Stimulated activated naive CD8-positive, alpha-beta T cell treated with anti-CD3 and anti-CD28 coated beads, Interleukin-15, Interleukin-2, amounts not matched to agents 100 U/mL and 50 U/mL, for 24 hours (primary cell): ENCODE measurements at places on chromosomes 2 and 18.

GRCh38 chr2:144233317-144233716, 286.6 kb downstream of the ZEB2 start:
- no peak for DNase-seq

DNA sequence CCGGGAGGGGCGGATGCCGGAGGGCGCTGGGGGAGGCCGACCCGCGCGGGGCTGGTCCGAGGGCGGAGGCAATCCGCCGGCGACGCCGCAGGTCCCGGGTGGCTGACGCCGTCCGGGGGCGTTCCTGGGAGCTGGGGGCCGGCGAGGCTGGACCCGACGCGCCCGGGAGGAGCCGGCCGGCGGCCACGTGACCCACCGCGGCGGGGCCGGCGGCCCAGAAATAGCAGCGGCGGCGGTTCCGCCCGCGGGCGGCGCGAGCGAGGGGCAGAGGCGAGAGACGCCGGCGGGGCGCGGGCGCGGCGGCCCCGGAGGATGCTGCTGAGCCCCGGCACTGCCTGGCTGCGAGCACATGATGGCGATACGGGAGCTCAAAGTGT, at the start of gene RAB31:
Gene RAB31, plus strand, starts transcription at position 245 of the 377 bp plus-strand sequence. Its CDS starts 105 bp downstream, at position 350.
- peak; percentile 23 for DNase-seq

GRCh38 chr2:54720563-54720962, 2.9 kb upstream of the EML6 start:
- DNase-seq, result no peak

DNA sequence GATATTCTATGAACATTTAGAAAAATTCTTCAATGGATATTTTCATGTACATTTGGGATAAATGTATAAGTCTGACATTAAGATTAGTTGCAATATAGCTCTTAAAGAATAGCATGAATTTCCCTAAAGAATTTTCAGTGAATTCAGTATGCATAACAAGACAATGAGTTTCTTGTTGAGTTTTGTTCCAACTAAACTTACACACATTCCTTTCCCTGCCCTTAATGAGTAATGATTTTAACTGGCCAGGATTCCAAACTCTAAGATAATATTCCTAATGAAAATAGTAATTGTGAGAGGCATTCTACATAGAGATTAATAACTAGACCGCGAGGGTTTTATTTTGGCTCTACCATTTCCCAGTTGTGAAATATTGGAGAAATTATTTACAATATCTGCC, 390.3 kb upstream of the GALNT5 start:
- DNase-seq, result no peak

DNA sequence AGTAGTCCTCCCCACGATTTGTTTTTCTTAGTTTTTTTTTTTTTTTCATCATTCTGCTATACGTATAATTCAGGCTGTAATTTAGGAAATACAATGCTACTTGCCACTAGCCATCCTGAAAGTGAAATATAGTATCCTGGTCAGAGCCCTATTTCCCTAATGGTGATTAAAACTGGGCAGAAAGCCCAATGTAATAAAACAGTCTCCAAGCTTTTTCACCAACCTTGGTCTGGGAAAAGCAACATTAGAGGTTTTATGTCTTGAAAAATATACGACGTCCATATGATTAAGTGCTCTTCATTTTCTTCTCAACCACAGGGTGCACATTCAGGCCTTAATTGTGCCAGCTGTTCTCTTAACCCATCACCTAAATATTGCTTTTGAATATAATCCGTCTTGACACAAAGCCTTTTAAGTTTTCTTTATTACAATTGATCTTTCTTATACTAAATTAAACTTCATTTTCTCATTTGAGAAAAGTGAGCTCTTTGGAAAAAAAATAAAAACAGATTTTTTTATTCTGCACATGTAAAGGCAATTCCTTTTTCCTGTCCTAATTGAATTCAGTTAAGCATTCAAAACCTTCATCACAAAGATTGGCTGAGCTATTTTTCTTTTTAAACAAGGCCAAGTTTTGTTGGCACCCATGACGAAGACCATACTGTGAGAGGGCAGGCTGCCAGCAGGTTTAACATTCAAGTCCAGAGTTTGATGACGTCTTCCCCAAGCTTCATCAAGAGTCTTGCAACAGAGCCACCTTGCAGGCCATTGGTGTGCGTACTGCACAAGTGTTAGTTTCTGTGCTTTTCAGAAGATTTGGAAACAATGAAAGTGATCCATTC, 52.7 kb downstream of the MAP2 start:
- no peak for DNase-seq

DNA sequence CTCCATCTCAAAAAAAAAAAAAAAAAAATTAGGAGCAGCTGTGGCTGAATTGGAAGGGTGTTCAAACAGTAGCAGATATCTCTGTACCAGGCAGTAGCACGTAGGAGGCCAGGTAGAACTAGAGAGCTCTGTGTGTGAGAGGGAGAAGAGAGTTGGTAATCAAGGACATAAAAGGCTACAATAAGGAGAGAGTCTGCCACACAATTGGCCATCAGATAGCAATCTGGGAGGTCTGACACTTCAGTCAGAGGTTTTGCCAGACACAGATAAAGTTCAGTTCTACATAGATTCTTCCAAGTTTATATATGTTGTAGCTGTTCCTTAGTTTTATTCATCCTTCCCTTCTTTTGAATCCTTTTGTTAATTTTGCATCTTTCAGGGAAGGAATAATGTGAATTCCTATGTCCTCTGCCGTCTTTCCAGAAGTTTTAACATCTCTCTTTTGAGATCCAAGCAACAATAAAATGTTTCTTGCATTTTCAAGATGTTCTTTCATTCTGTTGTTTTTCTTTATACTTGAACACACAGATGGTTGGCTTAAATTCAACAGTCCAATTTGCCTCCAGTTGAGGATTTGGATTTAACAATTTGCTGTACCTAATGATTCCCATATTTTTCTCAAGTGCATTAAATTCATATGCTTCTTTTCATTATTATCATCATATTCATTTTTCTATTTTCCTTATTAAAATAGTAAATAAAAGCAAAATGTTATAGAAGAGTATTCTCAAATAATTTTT, 600.3 kb upstream of the GCFC2 start:
- no peak for DNase-seq

GRCh38 chr2:55159037-55159651, 72.9 kb downstream of the CLHC1 start:
- DNase-seq, result no peak

- no peak for DNase-seq
Observed at GRCh38 chr2:19478409-19478808, 120.0 kb upstream of the OSR1 start.

GRCh38 chr2:103138123-103138901, 376.5 kb downstream of the TMEM182 start:
- no peak for DNase-seq

GRCh38 chr2:104481341-104481740, 372.6 kb upstream of the POU3F3 start:
- DNase-seq, result no peak

GRCh38 chr18:6728809-6729246, 688 bp upstream of the ARHGAP28 start:
- DNase-seq, result no peak

DNA sequence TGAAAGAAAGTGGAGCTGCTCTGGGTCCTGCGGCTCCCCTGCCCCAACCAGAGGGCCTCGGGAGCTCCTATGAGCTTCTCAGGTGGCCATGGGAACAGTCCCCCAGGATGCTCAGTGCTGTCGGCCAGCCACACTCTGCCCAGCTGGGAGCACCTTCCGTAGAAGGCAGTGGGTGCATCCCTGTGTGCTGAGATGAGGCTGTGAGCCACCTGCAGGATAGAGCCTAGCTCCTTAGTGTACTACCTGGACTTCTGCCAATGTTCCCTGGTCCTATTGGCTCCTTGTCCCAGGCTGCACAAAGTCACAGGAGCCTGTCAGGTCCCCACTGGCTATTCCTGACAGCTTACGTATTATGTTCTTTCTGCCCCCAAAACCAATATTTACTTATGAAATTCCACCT, 16.1 kb downstream of the PRELID3A start:
- no peak for DNase-seq

- DNase-seq, result no peak
Observed at GRCh38 chr18:45110577-45111501, 430.2 kb downstream of the SETBP1 start.

- no peak for DNase-seq
Observed at GRCh38 chr2:38835990-38836389, 39.7 kb downstream of the DHX57 start.

GRCh38 chr18:54947091-54947490, 12.2 kb downstream of the CCDC68 start:
- no peak for DNase-seq

DNA sequence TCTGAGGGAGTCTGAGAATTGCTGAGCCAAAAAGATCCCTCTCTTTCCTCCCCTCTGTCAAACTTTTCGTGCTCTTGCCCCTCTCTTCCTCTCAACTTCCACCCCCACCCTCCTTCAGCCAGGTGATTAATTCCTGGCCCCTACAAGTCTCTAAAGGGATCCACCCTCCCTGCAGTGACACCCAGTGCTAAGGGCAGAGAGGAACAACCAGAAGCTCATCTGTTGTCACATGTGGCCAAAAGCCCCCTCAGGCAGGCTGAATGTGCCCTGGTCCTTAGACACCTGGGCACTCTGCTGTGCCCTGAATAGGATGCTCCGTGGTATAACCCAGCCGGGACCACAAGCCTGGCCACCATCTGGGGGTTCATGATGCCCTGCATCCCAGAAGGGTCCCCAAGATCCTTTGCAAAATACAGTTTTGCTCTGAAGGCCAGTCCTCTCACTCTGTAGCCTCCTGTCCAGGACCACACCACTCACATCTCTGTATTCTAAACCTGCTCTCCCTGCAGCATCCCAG, 234.4 kb downstream of the BCL11A start:
- DNase-seq, result no peak

- DNase-seq, result peak; percentile 68
Observed at GRCh38 chr2:10305254-10305635, 2.5 kb downstream of the HPCAL1 start.

GRCh38 chr18:78652001-78652545, 327.5 kb upstream of the SALL3 start:
- DNase-seq, result no peak

DNA sequence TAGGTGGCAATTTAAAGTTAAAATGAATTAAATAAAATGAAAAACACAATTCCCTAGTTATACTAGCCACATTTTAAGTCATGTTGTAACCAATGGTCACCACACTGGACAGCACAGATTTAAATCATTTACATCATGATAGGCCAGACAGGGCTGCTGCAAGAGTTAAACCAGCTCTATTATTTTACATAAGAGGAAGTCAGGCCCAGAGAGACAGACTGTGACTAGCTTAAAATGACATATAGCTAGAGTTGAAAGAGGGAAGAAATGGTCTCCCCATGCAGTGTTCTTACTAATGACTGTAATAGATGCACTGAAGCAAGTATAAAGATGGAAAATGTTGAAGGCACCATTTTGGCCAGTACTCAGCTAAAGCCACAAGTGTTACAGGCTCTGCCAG, 69.6 kb downstream of the SLC66A3 start:
- no peak for DNase-seq
